ENCODE measurements at places on chromosomes 3 and 15.

- H3K36me3 ChIP-seq: no peaks in the 10 kb centered on the region
- no peak for DNase-seq
- no peaks in the 10 kb centered on the region for H3K4me1 ChIP-seq
- H3K27me3 ChIP-seq: no peaks in the 10 kb centered on the region
- no peak overlapping the region for H3K4me3 ChIP-seq
Measured at GRCh38 chr3:62785384-62785783, 89.8 kb downstream of the CADPS start.

- H3K27me3 ChIP-seq: no peaks in the 10 kb centered on the region
- no peak for DNase-seq
- H3K27ac ChIP-seq: no peak overlapping the region
- H3K36me3 ChIP-seq: no peaks in the 10 kb centered on the region
- no peaks in the 10 kb centered on the region for H3K4me1 ChIP-seq
Measured at GRCh38 chr15:29369261-29369660, 99.6 kb upstream of the NSMCE3 start.

DNA sequence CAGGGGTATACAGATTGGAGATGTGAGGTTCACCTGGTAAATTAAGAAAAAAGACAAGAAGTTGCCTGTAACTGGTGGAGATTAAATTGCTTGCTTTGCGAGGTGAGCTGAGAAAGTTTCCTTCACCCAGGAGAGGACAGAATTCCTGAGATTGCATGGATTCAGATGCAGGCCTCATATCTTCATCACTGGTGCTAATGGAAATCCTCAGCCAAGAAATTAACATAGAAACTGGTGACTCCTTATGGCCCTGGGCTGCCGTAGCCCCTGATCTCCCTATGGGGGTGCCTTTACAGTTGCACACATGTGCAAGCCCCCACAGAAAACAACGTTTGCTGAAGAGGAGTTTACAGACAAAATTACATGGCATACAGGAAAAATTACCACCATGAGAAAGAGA lies 68.0 kb downstream of the EEFSEC start:
- H3K4me1 ChIP-seq: no peaks in the 10 kb centered on the region
- H3K4me3 ChIP-seq: no peak overlapping the region
- no peak overlapping the region for H3K27ac ChIP-seq
- H3K36me3 ChIP-seq: no peaks in the 10 kb centered on the region

GRCh38 chr3:126390201-126390600 lies 4.5 kb upstream of the CFAP100 start:
- no peaks in the 10 kb centered on the region for H3K27me3 ChIP-seq
- H3K4me1 ChIP-seq: peaks cover 9% of the 10 kb centered on the region
- H3K4me3 ChIP-seq: no peak overlapping the region
- no peak for DNase-seq
- no peaks in the 10 kb centered on the region for H3K36me3 ChIP-seq

GRCh38 chr3:43762451-43762850 lies 71.7 kb downstream of the ABHD5 start:
- H3K27me3 ChIP-seq: no peaks in the 10 kb centered on the region
- H3K36me3 ChIP-seq: no peaks in the 10 kb centered on the region
- no peak overlapping the region for H3K27ac ChIP-seq

DNA sequence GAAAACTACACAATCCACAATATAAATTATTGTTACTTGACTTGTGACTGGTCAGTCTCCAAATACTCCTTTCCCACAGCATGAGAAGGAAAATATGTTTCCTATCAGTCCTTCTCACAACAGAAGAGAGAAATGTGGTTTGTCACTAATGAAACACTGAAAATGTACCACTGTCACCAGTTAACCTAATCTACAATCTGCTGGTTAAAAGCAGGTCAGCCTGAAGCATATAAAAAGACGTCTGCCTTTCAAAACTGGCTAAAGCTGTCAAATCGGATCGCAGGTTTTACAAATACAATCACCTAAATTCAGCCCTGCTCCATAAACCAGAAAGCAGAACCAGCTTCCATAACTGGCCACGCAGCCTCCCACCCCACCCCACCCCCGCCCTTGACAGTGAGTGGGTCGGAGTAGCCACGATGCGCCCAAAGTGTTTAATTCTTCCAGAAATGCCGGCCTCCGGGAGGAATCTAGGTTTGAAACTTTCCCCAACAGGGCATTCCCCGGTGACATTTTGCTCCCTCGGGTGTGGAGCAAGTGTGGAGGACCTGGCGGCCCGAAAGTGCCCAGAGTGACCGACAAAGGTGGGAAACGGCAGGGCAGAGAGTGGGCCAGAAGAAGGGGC lies 682 bp downstream of the ETFA start:
- H3K27me3 ChIP-seq: no peaks in the 10 kb centered on the region
- no peaks in the 10 kb centered on the region for H3K36me3 ChIP-seq
